NCI-H446 (cell line): ENCODE measurements at places on chromosomes 3 and 15.

GRCh38 chr3:58660998-58661397 is 5.6 kb downstream of the FAM3D start:
- no peak for DNase-seq

GRCh38 chr3:183519891-183520290 is 35.6 kb downstream of the KLHL6 start:
- no peak for DNase-seq

DNA sequence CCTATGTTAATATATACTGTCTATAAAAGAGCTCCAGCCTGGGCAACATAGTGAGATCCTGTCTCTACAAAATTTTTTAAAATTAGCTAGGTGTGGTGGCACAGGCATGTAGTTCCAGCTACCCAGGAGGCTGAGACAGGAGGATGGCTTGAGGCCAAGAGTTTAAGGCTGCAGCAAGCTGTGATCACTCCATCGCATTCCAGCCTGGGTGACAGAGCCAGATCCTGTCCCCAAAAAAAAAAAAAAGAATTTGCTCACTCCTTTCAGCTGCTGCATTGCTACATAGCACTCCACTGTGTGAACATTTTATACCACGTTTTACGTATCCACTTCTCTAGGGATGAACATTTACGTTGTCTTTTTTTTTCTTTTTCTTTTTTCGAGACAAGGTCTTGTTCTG is 6.0 kb upstream of the TSEN2 start:
- no peak for DNase-seq

DNA sequence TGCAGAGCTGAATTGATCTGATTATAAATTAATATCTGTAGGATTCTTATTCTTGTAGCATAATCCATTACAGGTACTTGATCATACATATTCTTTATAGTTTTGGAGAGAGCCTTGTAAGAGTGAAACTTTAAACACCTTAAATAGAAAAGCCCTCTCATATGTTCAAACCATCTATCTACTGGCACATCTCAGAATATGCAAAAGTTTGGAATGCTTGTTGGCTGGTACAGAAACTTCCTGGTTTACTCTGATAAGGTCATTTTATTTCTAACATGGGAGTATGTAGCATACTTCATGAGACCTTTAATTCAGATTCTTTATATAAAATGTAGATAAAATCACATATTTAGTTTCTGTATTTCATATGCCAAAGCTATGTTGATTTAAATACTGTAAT is 21.9 kb upstream of the SELENOT start:
- no peak for DNase-seq

DNA sequence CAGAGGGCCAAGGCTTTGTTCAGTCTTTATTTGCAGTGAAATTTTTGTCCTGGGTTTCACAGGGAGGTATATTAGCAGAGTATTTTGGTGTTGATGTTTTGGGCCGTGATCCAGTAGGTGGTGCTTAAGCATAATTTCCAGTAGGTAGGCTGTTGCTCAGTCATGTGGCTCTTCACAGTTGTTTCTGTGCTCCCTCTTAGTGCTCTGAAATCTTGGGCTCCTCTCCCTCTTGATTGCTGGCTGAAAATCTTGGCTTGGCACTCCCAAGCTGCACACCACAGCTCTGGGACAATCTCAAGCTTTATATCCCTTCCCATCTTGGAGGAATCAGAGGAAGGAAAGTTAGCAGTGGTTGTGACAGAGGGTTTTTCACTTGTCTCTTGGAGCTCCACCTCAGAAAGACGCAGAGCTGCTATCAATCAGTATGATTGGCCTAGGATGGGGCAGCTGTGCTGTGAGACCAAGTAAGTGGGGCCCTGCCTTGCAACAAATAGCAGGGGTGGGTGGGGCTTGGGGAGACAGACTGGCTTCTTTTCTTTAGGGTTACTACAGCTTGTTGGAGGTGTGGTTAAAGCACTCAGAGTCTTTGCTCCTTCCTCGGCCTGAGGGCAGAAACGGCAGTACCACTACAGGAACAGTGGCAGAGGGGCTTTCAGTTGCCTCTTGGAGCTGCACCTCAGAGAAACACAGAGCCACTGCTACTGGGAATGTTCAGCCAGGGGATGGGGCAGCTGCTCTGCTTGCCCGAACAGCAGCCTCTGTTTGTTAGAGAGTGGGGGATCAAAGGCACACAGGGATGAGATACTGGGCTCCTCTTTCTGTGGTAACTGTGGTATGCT is 627.0 kb downstream of the SI start:
- no peak for DNase-seq

GRCh38 chr3:183128709-183129108 is 29.4 kb upstream of the MCCC1 start:
- no peak for DNase-seq

DNA sequence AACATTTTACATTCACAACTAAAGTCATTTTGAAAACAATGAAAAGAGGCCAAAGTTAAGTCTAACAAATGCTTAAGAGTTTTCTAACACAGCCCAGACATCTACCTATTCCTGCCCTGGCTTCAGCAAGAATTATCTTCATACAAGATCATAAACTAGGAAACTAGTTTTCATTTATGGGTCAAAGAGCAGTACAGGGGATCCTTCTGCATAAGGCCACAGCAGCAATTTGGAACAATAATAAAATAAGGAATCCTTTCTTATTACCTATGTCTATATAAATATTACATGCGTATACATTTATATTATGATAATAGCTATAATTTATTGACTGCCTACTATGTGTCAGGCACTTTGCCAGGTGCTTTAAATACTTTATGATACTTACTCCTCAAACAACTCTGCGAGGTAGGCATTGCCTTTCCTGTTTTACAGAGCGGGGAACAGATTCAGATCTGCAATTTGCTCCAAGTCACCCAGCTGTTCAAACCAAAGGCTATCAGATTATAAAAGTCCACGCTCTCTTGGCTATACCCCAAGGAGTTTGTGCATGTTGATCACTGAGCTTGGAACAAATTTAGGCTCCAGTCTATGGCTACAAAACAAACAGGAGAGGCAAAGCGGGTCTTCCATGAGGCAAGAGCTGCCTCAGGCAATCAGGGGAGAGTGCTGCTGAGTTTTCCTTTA is 196.4 kb downstream of the RORA start:
- DNase-seq: no peak

DNA sequence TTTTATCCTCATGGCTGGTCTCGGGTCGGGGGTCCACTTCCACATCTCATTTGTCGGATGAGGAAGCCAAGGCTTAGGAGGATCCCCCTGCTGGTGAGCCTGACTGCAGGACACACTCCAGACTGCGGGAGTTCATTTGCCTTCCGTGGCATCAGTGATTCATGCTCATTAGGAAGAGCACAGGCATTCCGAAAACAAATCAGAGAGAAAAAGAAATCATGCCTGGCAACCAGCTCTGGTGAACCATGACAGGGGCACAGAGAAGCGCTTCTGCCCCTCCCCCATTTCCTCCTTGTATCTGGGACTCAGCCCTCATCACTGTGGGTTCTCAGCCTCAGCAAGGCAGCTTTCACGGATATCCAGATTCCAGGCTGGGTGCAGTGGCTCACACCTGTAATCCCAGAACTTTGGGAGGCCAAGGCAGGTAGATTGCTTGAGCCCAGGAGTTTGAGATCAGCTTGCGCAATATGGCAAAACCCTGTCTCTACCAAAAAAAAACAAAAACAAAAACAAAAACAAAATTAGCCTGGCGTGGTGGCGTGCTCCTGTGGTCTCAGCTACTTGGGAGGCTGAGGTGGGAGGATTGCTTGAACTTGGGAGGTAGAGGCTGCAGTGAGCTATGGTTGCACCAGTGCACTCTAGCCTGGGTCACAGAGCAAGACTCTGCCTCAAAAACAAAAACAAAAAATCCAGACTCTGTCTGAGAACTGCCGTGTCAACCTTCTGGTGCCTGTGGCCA is 28.4 kb downstream of the IRAK2 start:
- peak; percentile 2 for DNase-seq

DNA sequence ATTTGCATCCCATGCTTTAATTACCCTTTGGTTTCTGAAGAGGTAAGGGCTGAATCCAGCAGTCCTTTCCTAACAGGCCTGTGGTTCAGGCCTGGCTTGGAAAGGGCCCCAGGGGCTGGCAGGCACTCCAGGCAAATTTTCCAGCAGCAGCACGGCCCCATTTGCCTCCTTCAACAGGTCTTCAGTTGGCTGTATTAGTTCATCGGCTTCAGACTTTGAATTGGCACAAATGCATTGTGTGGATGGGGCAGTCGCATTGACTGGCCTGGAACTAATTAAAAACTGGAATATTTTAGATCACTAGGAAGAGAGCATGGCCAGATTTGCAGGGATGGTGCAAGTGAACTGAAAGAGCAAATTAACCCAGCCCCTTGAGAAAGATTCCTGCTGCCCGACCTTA is 207.8 kb upstream of the MCTP2 start:
- no peak for DNase-seq

DNA sequence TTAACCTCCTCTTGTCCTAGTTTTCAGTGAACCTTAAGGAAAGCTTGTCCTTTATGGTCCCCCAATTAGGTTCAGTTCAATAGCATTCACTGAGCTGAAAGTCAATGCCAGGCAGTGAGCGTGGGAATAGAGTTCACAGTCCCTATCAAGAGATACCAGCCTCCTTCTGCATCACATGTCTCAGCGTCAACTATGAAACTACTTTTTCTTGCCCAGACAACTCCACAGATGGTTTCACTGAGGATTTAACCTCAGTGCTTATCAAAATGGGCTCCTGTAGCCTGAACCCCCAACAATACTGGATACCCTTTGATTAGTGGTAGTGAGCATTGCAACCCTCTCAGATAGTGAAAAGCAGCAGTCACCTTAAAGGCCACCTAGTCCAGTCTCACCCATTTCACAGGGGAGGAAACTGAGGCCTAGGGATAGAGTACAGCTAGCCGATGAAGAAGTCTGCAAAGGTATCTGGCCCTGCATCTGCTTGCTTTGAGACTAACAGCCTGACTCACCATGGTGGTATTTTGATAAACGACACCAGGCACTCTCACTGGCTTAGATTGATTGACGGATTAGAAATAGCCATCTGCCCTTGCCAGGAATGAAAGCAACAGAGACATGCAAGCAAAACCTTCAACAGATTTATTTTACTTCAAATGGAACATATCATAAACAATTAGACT is 1.6 kb upstream of the UBA3 start:
- DNase-seq: no peak

DNA sequence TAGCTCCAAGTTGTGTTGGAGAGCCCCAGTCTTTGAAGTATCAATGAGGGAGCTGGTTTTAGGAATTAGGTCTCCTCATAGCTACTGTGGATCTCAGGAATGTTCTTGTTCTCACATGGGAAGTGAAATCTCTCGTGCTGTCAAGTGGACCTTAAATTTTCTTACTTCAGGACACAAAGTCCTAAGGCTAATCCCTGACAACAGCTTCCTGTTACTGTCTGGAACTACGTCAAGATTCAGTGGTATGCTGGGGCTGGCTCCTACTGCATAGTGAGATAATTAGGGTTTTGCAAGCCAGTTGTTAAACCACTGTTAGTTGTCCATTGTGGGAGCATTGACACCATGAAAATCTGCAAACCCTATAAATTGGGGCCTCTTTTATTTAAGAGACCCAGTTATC is 22.8 kb downstream of the MESP1 start:
- DNase-seq: no peak

- no peak for DNase-seq
These were observed 85.8 kb downstream of the THBS1 start for GRCh38 chr15:39666677-39667076.

DNA sequence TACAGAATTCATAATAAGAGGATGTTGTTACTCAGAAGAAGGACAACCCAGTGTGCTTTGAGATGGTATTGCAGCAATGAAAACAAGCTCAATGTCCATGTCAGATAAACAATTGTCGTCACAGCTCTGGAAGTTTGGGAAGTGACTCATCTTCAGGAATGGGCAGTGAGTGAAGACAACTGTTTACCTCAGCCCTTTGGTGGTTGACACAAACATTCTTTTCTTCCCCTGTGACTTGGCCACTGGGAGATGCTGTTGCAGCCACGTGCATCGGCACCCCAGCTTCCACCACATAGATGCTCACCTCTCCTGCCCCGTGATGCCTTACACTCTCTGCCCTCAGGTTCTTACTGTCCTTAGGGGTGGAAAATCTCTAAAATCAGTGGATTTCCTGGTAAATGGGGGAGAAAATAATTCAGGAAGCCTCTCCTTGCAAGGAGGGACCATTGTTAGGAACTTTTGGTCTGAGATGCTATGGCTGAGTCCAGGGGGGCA is 114.1 kb upstream of the GALNT15 start:
- DNase-seq: no peak

GRCh38 chr3:14406336-14406735 is 3.9 kb downstream of the SLC6A6 start:
- no peak for DNase-seq

GRCh38 chr15:72797834-72798233 is 14.3 kb upstream of the ADPGK start:
- no peak for DNase-seq

DNA sequence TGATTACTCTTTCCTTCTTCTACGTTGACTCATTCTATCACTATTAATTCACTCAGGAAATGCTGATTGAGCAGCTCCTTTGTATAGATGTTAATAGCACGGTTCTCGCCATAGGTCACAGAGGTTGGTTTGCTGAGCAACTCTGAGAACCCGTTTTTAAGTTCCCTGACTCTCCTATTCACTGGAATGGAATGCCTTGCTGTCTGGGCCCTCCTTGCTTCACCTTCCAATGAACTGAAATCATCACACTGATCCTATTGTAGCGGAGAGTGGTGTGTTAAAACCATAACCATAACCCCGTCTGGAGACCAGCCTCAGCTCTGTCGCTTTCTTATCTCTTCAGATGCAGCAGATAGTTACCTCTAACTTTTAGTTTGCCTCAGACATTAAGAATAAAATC is 323.6 kb downstream of the GABRB3 start:
- no peak for DNase-seq

DNA sequence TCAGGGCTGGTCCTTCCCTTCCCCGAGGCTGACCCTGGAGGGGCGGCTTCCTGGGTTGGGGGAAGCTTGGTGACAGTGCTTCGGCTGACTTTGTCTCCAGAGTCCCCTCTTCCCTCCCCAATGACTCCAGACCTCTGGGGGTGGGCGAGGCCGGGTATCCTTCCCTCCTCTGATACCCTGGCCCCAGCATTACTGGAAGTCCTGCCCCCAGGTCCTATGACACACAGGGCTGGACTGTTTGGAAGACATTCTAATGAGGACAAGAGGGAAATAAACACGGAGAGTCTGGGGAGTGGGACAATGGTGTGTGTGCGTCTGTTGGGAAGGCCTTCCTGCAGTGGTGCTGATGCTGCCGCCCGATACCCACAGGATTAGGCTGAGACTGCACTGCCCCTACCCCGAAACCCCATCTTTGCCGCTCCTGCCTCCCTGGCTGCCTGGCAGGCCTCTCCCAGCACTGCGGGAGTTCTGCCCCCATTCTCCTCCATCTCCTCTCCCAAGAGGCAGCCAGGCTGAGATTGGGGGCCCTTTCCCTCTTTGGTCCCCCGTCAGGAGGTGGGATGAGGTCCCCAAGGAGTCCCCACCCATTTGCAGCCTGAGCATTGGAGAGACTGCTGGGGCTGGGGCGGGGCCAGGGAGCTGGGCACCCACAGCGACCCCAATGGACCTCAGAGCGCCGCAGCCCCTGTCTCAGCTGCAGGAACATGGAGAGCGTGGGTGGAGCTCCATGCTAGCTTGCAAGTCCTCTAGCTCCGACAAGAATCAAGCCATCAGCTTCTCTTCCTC is 29.7 kb upstream of the FBLN2 start:
- DNase-seq: no peak

- DNase-seq: no peak
These were observed 164.2 kb downstream of the FOXP1 start for GRCh38 chr3:71419369-71419768.

GRCh38 chr15:67145710-67146109 is 80.3 kb downstream of the SMAD3 start:
- no peak for DNase-seq

GRCh38 chr15:83282141-83282540 is 2.3 kb downstream of the BNC1 start:
- DNase-seq: no peak
